Stimulated activated CD4-positive, alpha-beta T cell treated with anti-CD3 and anti-CD28 coated beads, Interleukin-4, amount 100 ng/mL, for 1 hour (primary cell): ENCODE measurements at places on chromosomes 5 and 9.

DNA sequence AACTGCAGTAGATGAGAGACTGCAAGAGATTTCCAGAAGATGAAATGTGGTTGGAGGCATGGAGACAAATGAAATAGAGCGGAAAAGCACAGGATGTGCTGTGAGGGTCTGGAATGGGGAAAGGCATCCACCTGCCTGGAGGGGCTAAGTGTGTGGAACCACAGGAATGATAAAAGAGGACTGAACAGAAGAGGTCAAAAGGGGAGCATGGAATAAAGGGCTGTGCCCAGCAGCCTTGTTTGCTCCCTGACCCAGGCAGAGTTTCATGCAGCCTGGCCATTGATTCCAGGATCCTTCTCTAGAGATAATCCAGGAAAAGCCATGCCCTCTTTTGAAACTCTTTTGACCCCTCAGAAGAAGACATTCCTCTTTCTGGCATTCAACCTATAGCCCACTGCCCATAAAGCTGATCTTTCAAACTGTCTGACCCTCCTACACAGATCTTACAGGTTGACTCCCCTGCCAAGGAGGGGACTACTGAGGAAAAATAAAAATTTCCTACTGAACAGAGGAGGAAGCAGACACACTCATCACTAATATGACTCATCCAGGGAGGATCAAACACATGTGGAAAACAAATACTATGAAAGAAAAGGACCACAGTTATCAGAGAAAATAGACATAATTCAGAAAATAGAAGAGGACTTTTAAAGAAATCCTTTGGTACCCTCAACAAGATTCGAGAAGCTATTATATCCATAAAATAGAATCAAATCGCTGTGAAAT, 273.5 kb upstream of the PCSK5 start:
- DNase-seq = no peak

GRCh38 chr9:31034311-31034710, 1350.1 kb upstream of the ACO1 start:
- no peak for DNase-seq

DNA sequence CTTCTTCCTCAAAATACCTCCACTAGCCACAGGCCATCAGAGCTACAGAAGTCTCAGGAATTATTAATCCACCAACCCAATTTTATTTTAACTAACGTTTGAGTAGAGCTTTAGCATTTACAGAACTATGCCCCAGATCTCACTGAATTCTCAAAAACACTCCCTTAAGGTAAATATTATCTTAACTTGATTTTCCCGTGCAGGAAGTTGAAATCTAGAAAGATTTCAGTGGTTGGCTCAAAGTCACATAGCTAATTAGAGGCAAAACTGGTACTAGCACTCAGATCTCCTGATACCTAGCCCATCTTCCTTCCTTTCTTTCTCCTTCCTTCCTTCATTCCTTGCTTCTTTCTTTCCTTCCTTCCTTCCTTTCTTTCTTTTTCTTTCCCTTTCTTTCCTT, 298.3 kb downstream of the ENC1 start:
- no peak for DNase-seq

- DNase-seq = peak; percentile 1
These were observed 707 bp downstream of the PIP5K1B start for GRCh38 chr9:68705531-68706362.

GRCh38 chr9:16337322-16338029, 533.0 kb downstream of the BNC2 start:
- DNase-seq = no peak

DNA sequence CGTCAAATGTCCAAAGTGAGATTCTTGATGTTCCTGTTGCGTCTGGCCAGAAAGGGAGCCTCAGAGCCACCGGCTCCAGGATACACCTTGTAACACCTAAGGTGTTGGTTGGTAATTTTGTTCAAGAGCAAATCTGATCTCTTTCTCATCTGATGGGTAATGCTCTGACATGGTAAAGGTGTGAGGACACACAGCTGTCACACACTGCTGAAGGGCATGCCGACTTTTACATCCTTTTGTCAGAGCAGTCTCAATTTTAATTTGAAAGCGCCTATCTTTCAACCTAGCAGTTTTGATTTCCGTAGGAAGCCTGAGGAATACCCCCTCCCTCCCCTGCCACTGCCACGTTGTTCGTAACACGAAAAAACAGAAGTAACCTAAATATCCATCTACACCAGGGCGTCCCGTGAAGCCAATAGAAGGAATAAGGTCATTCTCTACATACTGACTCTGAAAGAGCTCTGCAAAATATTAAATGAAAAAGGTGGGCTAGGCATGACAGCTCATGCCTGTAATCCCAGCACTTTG, 57.4 kb downstream of the TSTD2 start:
- no peak for DNase-seq

GRCh38 chr9:101536351-101536750, 2.7 kb downstream of the RNF20 start:
- no peak for DNase-seq

DNA sequence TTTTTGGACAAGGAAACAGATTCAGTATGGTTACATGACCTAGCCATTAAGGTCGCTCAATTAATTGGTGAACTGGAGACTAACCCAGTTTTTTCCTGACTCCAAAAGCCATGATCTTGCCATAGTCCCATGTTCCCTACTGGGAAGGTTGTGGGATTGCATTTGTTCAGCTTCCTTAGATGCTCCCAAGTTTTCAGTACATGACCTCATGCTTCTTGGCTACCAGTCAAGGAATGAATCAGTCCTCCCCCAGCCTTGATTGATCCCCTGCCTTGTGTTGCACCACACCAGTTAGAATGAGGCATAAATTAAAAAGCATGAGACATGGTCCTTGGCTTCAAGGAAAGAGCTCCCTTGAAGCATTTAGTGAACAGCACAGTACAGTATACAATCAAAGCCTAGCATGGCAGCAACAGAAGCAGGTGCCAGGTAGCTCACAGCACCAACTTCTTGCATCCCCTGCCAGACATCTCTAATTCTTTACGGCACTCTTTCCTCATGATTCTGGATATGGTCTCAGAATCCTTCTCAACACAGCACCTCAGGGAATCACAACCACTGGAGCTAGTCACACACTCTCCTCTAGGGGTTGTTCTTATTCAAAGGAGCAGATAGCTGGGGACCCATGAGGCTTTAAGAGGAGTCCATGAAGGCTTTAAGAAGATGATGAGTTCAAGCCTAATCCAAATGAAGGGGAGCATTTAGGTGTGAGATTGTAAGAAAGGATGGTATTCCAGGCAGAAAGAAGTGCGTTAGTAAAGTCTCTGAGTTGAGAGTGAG, 295.5 kb upstream of the CLINT1 start:
- no peak for DNase-seq

DNA sequence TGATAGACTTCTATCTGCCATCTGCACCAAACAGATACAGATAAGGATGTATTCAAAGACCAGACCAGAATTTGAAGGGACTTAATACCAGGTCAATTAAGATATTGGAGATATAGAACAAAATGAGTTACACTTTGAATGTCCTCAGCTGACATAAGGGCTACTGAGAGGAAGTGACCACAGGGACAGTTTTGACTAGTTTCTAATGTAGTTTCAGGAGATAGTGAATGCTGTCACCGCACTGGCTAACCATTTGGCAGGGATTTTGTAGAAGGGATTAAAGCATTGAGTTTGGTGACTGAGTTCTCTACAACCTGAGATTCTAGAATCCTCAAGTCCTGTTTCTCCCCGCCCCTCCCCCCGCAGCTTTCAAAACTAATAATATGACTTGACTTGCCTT, 22.7 kb downstream of the CCNH start:
- no peak for DNase-seq
